Urinary bladder (tissue), 4 donors: ENCODE measurements at places on chromosomes 4 and X. TPM values are rescaled to one million over a fixed set of nuclear protein-coding genes. Genes with fewer than 3 reads are reported as not detected.

The PPEF1 gene
- 0.95 TPM for total RNA-seq

The CWH43 gene
- total RNA-seq, result 5.0 TPM

The IL13RA1 gene
- 36.7 TPM for total RNA-seq

The MOSPD2 gene
- total RNA-seq, result 35.4 TPM

The RIPPLY1 gene
- total RNA-seq, result not detected
